Activated CD4-positive, alpha-beta T cell treated with anti-CD3 and anti-CD28 coated beads, Interleukin-2, amount 10 ng/mL, durations not matched to agents 24 days and 14 days (primary cell): ENCODE measurements at places on chromosomes 7 and 10.

GRCh38 chr7:102395592-102395872 lies 631 bp upstream of the PRKRIP1 start:
- peaks cover 34% of the 10 kb centered on the region for H3K36me3 ChIP-seq
- H3K4me3 ChIP-seq, result peak overlapping the region; percentile 92
- no peak for DNase-seq
- H3K27me3 ChIP-seq, result no peaks in the 10 kb centered on the region
- H3K27ac ChIP-seq, result peak overlapping the region; percentile 29

DNA sequence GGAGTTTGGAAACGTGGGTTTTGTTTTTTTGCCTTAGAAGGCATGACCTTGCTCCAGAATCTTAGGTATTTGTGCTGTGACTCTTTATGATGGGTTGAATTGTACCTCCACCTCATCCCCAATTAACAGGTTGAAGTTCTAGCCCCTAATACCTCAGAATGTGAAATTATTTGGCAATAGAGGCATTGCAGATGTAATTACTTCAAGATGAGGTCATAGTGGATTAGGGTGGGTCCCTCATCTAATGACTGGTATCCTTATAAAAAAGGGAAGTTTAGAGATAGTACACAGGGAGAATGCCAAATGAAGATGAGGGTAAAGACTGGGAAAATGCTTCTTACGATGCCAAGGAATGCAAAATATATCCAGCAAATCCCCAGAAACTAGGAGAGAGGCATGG lies 3.0 kb upstream of the FAM200A start:
- no peaks in the 10 kb centered on the region for H3K27me3 ChIP-seq
- no peak overlapping the region for H3K27ac ChIP-seq
- no peak for DNase-seq
- peaks cover 29% of the 10 kb centered on the region for H3K4me1 ChIP-seq

GRCh38 chr7:140927351-140927750 lies 2.6 kb upstream of the BRAF start:
- H3K27me3 ChIP-seq, result peaks cover 24% of the 10 kb centered on the region
- H3K4me3 ChIP-seq, result no peak overlapping the region
- DNase-seq, result no peak
- no peaks in the 10 kb centered on the region for H3K36me3 ChIP-seq

GRCh38 chr7:111080495-111081105 lies 10.3 kb upstream of the LRRN3 start:
- peaks cover 72% of the 10 kb centered on the region for H3K4me1 ChIP-seq
- peak overlapping the region; percentile 38 for H3K4me3 ChIP-seq
- H3K27ac ChIP-seq, result peak overlapping the region; percentile 74
- no peak for DNase-seq

- H3K27ac ChIP-seq, result no peak overlapping the region
- H3K27me3 ChIP-seq, result no peaks in the 10 kb centered on the region
- H3K4me3 ChIP-seq, result no peak overlapping the region
- DNase-seq, result no peak
- H3K36me3 ChIP-seq, result no peaks in the 10 kb centered on the region
- H3K4me1 ChIP-seq, result no peaks in the 10 kb centered on the region
Observed at GRCh38 chr10:77236700-77237099, 400.9 kb downstream of the KCNMA1 start.
